Skin of body (tissue), 3 donors: ENCODE measurements at places on chromosomes 1 and 21. TPM values are rescaled to one million over a fixed set of nuclear protein-coding genes. Genes with fewer than 3 reads are reported as not detected.
A peak's percentile ranks its signal among the peaks of the same experiment; 100 is the strongest.

- no peak for DNase-seq
These were observed 10.2 kb downstream of the EEIG2 start for GRCh38 chr1:108570128-108570527.

AKR7A3 gene
- total RNA-seq = 0.39 TPM

IFFO2 gene
- 39.2 TPM for total RNA-seq

DNA sequence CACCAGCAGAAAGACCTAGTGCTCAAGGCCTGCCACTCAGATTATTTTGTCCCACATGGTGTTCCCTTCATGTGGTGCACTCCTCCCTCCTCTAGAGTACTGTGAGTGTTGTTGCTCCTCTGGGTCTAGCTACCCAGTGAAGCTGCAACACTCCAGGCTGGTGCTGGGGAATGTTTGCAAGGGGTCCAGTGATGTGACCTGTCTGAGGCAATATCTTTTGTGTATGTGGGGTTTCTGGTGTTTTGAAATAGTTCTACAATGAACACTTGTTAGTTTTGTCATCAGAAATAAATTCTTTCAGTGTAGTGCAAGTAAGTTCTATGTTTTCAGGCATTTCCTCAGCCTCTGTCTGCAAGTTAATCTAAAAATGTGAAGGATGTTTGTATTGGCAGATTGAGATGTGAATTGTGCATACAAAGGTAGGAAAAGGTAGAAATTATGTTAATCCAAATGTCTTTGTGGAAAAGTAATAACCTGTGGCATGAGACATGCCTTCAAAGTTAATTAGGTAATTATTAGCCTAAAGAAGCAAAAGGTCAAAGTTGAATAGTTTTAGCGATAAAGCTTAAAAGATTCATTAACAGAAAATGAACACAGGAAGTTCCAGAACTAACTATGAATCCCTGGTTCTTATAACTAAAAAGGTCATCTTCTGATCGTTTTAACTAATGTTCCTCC lies 616.8 kb downstream of the LTN1 start:
- no peak for DNase-seq

- DNase-seq = peak; percentile 51
These were observed 69.6 kb downstream of the UBIAD1 start for GRCh38 chr1:11342621-11343032.

DNA sequence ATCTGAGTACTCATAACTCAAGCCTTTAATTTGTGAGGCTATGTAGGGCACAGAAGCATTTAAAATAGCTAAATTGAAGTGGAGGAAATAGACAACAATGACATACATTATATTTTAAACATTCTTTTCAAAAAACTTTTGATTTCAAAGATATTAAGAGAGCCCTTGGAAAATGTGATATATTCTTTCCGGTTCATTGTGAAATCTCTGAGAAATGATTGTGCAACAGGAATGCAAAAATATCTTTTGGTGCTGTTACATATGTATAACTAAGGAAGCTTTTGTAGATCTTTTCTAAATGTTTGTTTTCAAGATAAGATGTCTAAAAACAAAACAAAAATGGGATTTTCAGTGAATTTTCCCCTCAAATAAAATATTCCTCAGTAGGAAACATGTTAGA lies 185.2 kb downstream of the LEPR start:
- no peak for DNase-seq

GRCh38 chr1:39113109-39113743 lies 87.1 kb downstream of the NDUFS5 start:
- DNase-seq = no peak

GRCh38 chr1:89780721-89781120 lies 40.1 kb upstream of the LRRC8D start:
- peak; percentile 27 for DNase-seq

RORC gene
- total RNA-seq = 4.0 TPM

DNA sequence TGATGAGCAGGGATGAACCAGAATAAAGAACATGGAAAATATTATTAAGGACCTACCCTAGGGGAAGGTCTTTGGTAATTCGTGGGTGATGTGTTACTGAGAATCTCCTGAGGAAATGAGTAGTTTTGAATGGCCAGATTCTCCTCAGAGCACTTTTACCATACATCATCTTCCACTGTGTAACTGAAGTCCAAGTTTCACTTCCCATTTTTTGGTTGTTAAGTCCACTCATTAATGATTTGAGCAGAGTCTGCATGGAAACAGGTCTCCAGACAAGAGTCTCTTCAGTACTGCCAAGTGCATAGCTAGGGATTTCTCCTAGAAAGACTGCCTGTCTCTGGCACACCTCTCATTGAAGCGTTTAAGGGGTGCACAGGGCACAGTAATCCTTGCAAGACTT lies 48.7 kb upstream of the PCP4 start:
- no peak for DNase-seq

GRCh38 chr1:19139711-19140110 lies 70.4 kb downstream of the UBR4 start:
- DNase-seq = no peak

- DNase-seq = no peak
These were observed 101.6 kb downstream of the EPHB2 start for GRCh38 chr1:22812092-22812880.

GRCh38 chr1:111161843-111162487 lies 21.9 kb downstream of the CEPT1 start:
- no peak for DNase-seq

ELAVL4 gene
- total RNA-seq = 0.10 TPM

- no peak for DNase-seq
These were observed 15.4 kb upstream of the BTG2 start for GRCh38 chr1:203289982-203290260.

GRCh38 chr1:39270368-39270767 lies 65.9 kb downstream of the MACF1 start:
- DNase-seq = no peak

- no peak for DNase-seq
These were observed 93.8 kb downstream of the LAMC2 start for GRCh38 chr1:183279835-183280234.

NHLH1 gene
- total RNA-seq = 0.20 TPM

DNA sequence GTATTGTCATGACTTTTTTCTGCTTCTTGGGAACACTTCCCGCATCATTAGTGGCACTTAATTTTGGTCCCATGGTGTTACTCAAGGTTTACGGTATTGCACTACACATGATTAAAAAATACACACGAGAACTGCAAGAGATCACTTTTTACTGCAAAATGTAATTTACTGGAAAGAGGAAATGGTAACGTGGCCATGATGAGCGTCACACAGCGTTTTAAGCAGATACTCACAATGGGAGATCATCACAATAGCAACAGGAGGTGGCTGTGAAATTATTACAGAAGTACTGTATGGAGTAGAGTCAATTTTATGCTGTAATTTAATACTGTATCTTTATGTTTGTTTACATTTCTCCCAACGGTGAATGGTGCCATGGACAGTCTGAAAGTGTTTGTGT lies 1510.3 kb downstream of the AMY1C start:
- no peak for DNase-seq

GRCh38 chr1:88189525-88189924 lies 494.5 kb upstream of the PKN2 start:
- DNase-seq = no peak

DNA sequence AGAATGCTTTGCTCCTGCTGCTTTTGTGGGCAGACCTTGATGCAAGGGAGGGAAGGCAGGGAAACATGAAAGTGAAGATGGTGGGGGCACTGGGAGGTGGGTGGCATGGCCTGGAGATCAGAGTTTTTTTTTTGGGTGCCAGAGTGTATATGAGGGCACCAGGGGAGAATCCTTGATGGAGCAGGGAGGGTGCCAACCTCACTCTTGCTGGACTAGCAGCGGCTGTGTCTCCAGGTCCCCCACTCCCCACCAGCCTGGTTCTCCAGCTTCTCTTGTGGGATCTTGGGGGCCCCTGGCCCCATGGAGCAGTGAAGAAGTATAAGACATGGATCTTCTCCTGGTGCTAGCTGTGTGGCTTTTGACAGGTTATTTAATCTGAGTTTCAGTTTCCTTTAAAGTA lies 13.5 kb upstream of the PRELP start:
- DNase-seq = no peak

DNA sequence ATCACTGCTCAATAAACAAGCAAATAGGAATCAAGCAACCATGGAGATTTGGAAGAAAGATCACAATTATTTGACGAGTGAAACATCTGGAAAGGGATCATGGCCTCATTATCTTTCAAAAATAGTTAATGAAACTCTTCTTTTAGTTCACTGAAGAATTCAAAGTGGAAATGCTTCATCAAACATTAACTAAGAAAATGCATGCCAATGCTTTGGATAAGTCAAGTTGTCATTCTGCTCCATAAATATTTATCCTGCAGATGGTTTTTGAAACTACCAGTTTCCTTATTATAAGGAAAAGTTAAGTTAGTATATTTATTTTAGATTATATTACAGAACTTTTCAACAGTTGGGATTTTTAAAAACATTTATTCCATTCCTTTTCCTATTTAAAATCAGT lies 206.5 kb upstream of the ADGRL2 start:
- DNase-seq = no peak

DNA sequence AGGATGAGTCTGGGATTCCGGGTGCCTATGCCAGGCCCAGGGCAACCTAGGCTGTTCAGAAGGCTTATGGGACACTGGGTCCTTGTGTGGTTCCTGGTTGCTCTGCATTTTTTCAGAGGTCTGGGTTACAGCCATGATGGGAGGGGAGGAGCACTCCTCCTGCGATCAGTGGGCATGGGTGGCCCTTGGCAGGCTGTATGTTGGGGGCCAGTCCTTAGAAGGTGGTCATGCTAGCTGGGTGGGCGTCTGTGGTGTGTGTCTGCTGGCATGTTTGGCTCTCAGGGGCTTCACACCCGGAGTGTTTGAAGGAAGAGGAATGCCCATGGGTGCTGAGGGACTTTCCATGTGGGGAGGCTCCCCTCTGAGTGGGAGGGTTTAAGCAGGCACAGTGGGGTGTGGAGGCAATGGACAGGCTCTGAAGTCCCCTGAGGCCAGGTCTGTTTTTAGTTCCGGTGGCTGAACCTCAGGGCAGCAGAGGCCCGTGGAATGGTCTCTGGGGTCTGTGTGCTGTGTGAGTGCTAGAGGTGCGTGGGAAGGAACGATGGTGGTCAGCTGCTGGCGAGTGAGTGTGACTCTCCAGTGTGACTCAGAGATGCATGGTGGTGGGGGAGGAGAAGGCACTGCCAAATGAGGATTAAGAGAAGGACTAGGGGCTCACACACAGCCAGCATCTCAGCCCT lies 25.3 kb downstream of the CACNA1E start:
- DNase-seq = no peak

WDR26 gene
- total RNA-seq = 97.4 TPM

CSMD2 gene
- 2.4 TPM for total RNA-seq

ETV3L gene
- total RNA-seq = not detected

- no peak for DNase-seq
These were observed 7.0 kb downstream of the CSDE1 start for GRCh38 chr1:114750780-114751179.

GRCh38 chr1:188689542-188689941 lies 1788.1 kb downstream of the BRINP3 start:
- no peak for DNase-seq
